Eye (tissue), 1 donor: ENCODE measurements at places on chromosomes 5 and 9.
A peak's percentile ranks its signal among the peaks of the same experiment; 100 is the strongest.

DNA sequence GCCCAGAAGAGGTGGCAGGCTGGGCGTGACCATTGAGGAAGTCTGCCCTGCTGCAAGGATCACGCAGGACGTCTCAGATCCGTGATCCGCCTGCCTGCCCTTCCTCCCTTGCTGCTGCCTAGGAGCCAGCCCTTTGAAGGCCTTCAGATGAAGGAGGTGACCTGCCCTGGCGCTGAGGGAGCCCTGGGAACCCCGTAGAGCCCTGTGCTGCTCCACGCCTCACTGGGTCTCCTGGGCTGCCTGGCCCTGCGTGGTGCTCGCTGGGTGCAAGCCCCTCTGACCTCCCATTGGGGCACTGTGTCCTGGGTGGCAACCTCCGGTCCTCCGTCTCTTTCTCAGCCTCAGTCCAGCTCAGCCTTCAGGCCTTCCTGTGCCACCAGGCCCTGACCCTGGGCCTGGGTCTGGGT is 295.3 kb upstream of the IRX4 start:
- no peak for DNase-seq

DNA sequence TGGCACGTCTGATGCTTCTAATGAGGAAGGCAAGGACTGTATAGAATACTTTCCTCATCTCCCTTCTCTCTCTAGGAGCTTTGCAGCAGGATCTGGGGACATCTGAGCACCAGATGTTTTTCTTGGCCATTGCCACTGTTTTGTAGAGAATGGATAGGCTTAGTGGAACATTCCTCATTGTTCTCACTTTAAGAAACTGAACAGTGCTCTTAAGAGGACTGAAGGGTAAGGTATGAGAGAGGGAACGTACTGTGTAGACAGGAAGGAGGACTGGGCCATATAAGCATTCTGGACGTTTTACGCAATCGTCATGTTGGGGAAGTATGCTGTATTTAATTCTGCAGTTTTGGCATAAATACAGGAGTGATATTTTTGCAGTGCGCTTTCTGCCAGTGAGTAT is 70.6 kb downstream of the SMARCA2 start:
- DNase-seq: peak; percentile 61

DNA sequence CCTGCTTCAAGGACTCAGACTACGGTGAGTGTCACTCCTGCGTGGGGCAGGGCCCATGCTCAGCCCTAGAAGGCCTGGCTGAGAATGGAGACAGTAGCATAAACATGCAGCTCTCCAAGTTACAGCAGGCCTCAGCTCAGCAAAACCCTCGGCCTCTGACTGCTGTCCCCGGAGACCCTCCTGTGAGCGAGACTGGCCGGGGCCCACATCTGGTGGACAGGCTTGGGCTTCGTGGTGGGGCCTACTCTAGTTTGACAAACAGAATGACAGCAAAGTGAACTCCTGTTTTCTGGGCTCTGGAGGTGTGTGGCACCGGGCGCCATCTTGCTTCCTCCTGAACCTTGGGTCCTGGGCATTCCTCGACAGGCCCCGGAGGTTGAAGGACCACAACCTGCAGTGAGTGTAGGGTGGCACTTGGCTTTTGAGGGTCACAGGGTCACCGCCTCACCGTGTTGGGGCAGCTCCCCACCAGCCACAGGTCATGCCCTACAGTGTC is 97.5 kb downstream of the PHF2 start:
- peak; percentile 8 for DNase-seq

DNA sequence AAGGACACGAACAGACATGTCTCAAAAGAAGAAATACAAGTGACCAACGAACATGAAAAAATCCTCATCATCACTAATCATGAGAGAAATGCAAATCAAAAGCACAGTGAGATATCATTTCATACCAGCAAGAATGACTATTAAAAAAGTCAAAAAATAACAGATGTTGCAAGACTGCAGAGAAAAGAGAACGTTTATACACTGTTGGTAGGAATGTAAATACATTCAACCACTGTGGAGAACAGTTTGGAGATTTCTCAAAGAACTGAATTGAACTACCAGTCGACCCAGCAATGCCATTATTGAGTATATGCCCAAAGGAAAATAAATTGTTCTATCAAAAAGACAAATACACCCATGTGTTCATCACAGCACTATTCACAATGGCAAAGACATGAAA is 45.7 kb downstream of the FXN start:
- DNase-seq: no peak

DNA sequence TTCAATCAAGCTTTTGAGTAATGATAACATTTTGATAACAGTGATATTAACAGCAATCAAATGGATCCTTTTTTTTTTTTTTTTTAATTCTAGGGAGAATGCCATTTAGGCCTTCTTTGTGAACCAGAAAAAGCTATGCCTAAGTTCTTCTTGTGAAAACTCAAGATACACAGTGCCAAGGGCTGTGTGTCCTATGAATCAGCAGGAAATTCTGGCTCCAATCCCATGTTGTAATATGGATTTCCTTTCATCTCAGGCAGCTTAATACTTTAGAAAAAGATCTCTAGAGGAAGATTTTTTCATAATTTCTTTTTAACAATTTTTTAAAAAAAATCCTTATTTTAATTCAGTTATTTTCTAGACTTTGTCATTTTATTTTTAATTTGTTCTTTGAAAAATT is 96.1 kb downstream of the NUDT12 start:
- no peak for DNase-seq

DNA sequence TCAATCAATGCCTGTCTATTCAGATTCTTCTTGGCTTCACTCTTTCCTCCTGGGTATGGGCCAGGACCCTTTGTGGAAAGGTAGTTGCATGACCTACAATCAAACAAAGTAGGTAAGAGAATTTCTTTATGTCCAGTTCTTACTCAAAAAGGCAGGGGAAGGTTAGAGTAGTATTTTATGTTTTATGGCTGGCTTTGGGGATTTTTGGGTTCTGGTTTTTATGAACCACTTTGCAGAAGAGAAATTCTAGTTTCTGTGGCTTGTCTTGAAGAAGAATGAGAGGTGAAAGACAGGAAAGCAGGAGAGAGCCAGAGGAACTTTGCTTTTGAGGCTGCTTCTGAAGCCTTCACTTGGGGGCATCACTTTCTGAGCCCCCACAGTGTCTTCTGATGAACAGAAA is 14.7 kb upstream of the CRHBP start:
- DNase-seq: no peak

GRCh38 chr5:169114466-169115065 is 186.4 kb downstream of the SLIT3 start:
- no peak for DNase-seq

DNA sequence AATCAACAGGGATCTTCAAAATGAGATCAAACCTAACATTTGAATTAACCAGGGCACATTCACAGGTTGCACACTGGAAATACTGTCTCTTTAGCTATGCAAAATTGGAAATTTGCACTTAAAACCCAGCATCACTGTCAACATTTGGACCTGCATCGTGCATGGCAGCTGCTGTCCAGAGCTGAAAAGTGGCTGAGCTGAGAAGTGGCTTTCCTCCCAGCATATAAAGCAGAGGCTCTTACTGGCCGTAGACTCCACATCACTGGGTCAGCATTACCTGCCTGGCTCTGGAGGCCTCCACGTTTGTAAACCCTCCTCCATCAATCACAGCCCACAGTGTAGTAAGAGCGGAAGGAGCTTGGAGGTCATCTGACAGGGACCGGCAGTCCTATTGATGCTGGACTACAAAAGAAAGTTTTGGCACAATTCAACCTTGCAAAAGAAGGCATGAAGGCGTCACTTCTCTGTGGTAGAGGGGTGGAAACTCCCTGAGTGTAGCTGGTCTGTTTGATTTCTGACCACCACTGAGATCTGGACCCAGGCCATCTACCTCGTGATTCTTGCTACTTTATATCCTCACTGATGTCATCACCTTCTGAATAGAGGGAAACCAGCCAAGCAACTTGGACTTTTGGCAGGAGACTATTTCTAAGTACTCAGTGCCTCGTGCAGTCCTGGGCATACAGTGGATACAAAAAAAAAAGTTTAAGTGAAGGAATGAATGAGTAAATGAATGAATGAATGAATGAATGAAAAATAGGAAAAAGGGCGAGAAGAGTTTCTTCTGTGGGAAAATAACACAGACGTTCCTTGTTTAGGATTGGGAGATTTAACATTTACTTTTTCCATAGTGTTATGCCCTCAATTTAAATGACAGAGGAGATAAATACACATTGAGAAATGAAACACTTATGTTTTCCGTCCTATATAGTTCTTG is 14.8 kb downstream of the RASEF start:
- no peak for DNase-seq

GRCh38 chr9:6779417-6780241 is 21.9 kb downstream of the KDM4C start:
- DNase-seq: peak; percentile 39

DNA sequence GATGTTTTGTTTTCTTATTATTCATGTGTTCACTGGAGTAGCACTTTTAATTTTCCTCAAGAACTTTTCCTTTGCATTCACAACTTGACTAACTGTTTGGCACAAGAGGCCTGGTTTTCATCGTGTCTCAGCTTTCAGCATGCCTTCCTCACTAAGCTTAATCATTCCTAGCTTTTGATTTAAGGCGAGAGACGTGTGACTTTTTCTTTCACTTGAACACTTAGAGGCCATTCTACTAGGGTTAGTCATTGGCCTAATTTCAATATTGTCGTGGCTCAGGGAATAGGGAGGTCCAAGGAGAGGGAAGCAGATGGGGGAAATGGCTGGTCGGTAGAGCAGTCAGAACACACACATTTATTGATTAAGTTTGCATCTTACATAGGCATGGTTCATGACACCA is 94.0 kb downstream of the ZNF462 start:
- no peak for DNase-seq

- DNase-seq: peak; percentile 79
These were observed 34.5 kb upstream of the SLC46A2 start for GRCh38 chr9:112925058-112925641.
